ENCODE measurements at places on chromosomes 4 and X.
A peak's percentile ranks its signal among the peaks of the same experiment; 100 is the strongest.

DNA sequence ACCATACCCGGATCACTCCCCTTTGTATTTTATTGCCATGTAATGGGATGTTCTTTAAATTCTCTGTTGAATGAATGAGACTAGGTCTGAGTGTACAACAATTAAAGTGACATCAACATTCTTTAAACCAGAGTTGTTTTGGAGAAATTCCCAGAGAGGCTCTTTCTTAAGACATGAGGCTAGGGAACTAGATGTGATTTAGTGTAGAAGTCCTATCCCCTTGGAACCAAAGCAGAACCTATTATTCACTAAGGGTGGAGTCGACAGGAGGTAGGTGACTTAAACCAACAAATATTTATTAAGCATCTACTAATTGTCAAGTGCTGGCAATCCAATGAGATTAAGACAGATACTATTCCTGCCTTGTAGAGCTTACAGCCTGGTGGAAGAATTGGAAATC lies 1.7 kb downstream of the EIF1AX start:
- DNase-seq, result peak; percentile 89

DNA sequence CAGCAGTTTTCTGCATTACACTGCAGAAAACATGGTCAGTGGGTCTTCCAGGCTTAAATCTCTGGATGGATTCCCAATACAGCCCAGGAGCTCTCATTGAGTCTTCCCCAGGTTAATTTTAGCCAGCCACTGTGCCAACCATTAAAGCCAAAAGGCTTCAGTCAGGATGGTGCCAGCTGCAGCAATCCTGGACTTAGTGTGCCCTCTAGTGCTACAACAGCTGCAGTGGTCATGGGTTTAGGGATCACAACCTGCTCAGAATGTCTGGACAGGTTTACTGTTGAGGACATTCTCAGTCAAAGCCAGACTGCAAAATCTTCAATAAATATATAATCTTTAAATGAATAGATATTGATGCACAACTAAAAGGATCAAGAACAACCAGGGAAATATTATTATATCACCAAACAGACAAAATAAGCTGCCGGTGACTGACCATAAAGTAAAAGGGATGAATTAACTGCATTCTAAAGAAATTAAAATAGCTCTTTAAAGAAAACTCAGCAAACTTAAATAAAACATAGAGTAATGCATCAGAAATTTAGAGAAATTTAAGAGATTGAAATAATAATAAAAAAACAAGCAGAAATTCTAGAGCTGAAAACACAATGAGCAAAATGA lies 639.9 kb downstream of the SPOCK3 start:
- DNase-seq, result no peak

- DNase-seq, result no peak
Measured at GRCh38 chrX:136421338-136421737, 66.4 kb upstream of the BRS3 start.

GRCh38 chr4:3422241-3422801 lies 19.4 kb upstream of the HGFAC start:
- no peak for DNase-seq

GRCh38 chr4:127479031-127479622 lies 153.6 kb upstream of the INTU start:
- no peak for DNase-seq

- no peak for DNase-seq
Measured at GRCh38 chr4:37588150-37588549, 98.0 kb downstream of the RELL1 start.

DNA sequence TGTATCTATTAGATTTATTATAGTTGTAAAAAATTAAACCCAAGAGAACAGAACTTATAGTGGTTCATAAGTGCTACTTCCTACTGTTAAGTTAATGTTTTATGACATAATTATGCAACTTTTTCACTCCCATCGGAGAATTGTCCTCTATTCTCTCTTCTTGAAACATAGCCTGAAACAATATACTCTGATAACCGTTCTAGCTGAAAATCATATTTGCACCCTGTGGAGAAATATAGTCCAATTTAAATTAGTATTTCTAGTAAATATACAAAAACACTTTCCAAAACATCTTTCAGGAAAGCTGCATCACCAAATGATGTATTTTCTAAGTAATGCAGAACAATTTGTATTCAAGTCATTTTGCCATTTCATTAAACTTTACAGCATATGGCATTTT lies 586.4 kb downstream of the PRR32 start:
- no peak for DNase-seq

DNA sequence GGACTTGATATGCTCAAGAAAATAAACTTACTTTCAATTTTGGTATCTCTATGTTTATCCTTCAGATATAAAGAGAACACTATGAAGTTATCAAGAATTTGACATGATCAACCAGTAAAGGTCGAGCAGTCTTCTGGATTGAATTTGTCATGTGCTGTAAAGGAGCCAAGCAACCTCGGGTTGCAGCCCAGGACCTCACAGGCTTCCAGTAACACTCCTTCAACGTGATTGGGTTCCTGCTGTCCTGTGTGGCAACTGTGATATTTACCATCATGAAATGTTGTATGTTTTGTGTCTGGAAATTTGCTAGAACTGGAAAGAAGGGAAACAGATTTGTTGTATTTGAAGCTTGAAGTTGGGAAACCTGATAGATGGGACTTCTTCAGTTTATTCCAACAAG lies 52.0 kb upstream of the UGT2B7 start:
- DNase-seq, result no peak

- no peak for DNase-seq
Measured at GRCh38 chr4:165541851-165542459, 163.1 kb downstream of the CPE start.

- DNase-seq, result no peak
Measured at GRCh38 chrX:21847342-21847741, 7.9 kb downstream of the MBTPS2 start.

Measured in GM04503 (cell line).